ENCODE measurements at places on chromosomes 2 and 18. TPM values are rescaled to one million over a fixed set of nuclear protein-coding genes. Genes with fewer than 3 reads are reported as not detected.

The PRSS56 gene
- 0.12 TPM for total RNA-seq

The DSG1 gene
- not detected for total RNA-seq

The FBXO48 gene
- total RNA-seq = 0.60 TPM

The NT5C1B gene
- total RNA-seq = not detected

The CMPK2 gene
- total RNA-seq = 0.36 TPM

The MROH2A gene
- 0.22 TPM for total RNA-seq

The EIF2AK3 gene
- total RNA-seq = 51.6 TPM

The ZNF2 gene
- total RNA-seq = 3.8 TPM

The FKBP1B gene
- total RNA-seq = 11.9 TPM

The HDLBP gene
- 295 TPM for total RNA-seq

The TXNDC2 gene
- total RNA-seq = 0.17 TPM

The FSHR gene
- total RNA-seq = not detected

The LOXHD1 gene
- total RNA-seq = not detected

The LHCGR gene
- total RNA-seq = not detected

The PRKRA gene
- 29.9 TPM for total RNA-seq

The FAM136A gene
- 98.4 TPM for total RNA-seq

The CCDC102B gene
- total RNA-seq = 0.20 TPM

The POTEI gene
- total RNA-seq = not detected

The MREG gene
- total RNA-seq = 3.9 TPM

The SLC25A52 gene
- not detected for total RNA-seq

The PLGLB1 gene
- total RNA-seq = 0.66 TPM

The CNNM4 gene
- 11.4 TPM for total RNA-seq

The LYG2 gene
- not detected for total RNA-seq

The PROKR1 gene
- not detected for total RNA-seq

The WNT10A gene
- total RNA-seq = 0.06 TPM

The AP1S3 gene
- total RNA-seq = 38.7 TPM

Measured in A549 treated with dexamethasone at 1 μM for 4 hours (cell line).